ENCODE measurements at places on chromosomes 12 and 14.

DNA sequence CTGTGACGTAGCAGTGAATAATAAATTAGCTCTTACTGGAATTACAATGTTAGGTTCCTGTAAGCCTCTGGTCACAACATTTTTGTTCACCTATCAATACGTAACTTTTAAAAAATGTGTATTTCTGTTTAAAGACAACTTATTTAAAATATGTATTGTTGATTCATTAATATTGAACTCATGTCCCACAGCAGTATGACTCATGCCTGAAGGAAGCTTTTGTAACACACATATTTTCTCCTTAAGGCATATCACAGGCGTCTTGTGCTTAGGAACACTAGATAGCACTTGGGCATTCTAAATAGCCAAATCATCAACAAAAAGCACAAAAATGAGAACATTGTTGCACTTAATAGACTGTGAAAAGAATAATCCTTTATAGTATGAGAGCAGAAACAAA, 92.5 kb downstream of the GPHN start:
- DNase-seq: no peak

- peak; percentile 23 for DNase-seq
Measured at GRCh38 chr12:14272956-14273912, 92.2 kb upstream of the ATF7IP start.

DNA sequence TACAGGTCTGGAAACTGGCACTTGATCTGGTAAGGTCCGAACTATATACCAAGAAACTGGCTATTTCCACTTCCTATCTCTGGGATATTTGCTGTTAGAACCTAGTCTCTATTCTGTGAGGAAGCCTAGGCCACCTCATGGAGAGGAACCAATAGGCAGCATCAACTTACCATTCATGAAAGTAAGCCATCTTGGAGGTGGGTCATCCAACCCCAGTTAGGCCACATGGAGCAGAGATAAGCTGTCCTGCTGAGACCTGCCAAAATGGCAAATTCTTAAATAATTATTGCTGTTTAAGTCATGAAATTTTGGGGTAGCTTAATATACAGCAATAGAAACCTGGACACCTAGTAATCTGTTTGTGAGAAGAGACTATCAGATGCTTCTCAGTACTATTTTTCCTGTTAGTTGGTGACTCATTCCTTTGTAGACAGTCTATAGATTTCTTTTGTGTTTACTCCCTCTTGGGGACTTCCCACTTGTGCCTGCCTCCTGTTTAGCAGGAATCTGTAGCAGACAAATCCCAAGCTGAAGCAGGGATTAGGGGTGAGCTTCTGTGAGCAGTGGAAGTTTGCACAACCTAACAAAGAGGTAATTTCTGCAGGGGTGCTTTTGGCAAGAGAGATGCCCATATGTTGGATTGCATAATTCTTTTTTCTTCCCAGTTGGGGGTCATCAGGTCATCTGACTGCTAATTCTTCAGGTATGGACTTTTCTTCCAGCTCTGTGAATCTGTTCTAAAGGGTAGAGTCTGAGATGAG, 136.8 kb downstream of the IGF1 start:
- no peak for DNase-seq

DNA sequence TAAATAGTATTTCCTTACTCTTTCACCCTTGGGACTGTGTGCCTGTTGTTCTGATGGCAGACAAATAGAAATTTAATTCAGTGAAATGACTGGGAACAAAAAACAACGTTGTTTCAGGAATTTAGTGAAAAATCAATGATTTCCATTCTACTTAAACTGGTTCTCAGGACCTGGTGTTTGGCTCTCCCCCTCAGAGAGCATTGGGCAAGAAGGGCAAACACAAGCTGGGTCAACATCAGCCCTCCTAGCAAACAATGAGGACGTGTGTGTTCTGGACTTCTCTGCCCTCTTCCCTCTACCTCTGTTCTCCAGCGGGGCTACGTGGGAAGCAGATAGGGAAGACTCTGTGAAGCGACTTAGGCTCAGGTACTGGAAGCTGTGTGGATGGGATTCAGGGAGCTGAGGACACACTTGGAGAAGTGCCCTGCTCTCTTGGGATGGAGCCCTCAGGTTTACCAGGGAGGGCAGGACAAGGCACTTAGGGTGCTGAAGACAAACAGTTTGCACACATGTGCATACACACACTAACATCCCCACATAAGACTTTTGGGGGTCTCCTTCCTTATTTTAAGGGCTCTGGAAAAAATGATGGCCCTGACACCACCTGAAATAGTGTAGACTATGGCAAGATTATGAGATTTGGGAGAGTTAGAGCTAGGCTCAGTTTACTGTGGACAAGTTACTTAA, 7.6 kb upstream of the SERPINA1 start:
- DNase-seq: no peak

GRCh38 chr12:503111-503761, 43.5 kb downstream of the B4GALNT3 start:
- DNase-seq: no peak

GRCh38 chr14:33945210-33946088, 5.4 kb downstream of the EGLN3 start:
- DNase-seq: no peak

GRCh38 chr14:84273181-84273580, 1256.8 kb upstream of the FLRT2 start:
- DNase-seq: no peak

- peak; percentile 48 for DNase-seq
Measured at GRCh38 chr14:74612350-74613021, 449 bp upstream of the LTBP2 start.

GRCh38 chr12:27802936-27803335, 22.9 kb upstream of the MANSC4 start:
- DNase-seq: no peak

- DNase-seq: no peak
Measured at GRCh38 chr14:53027041-53027440, 76.2 kb upstream of the FERMT2 start.

DNA sequence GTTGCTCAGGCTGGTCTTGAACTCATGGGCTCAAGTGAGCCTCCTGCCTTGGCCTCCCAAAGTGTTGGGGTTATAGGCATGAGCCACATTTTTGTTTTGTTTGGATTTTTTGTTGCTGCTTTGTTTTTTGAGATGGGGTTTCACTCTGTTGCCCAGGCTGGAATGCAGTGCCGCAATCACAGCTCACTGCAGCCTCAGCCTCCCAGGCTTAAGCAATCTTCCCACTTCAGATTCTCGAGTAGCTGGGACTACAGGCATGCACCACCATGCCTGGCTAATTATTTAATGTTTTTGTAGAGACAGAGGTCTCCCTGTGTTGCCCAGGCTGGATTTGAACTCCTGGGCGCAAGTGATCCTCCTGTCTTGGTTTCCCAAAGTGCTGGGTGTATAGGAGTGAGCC, 5.7 kb upstream of the PLEK2 start:
- DNase-seq: no peak
